Activated gamma-delta T cell treated with Interleukin-2 at 50 U/mL for 16 hours (primary cell): ENCODE measurements at places on chromosomes 12 and 14.
A peak's percentile ranks its signal among the peaks of the same experiment; 100 is the strongest.

GRCh38 chr14:52399921-52400595 is 85.9 kb downstream of the PTGER2 start:
- DNase-seq = no peak

DNA sequence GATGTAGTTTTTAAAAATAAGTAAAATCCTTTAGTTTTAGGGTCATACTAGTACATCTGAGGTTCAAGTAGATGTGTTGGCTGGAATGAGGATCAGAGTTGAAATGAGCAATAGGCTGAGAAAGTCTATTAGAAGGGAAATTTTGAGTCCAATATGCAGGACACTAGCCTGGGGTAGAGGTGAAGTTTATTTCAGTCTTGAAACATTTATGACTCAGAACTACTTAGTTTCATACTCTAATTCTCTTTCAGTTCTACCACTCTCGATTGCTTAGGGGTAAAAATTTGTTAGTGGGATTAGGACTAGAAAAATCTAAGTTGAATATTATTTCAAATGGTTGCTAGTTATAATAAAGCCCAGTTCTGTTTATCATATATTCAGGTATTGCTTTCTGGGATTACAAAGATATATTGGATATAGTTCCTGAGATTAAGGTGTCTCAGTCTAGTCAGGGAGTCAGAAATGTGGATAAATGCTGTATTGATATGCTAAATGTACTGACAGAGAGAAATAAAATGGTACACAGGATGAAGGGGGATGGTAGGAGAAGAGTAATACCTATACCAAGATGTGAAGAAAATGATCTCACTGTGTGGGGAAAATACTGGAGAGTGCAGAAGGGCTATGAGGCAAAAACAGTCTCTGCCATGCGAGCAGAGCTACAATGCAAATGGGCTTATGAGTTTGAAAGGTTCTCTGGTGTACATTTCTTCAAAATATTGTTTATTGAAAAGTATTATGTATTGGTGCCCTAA is 395.8 kb upstream of the FBXO33 start:
- no peak for DNase-seq

DNA sequence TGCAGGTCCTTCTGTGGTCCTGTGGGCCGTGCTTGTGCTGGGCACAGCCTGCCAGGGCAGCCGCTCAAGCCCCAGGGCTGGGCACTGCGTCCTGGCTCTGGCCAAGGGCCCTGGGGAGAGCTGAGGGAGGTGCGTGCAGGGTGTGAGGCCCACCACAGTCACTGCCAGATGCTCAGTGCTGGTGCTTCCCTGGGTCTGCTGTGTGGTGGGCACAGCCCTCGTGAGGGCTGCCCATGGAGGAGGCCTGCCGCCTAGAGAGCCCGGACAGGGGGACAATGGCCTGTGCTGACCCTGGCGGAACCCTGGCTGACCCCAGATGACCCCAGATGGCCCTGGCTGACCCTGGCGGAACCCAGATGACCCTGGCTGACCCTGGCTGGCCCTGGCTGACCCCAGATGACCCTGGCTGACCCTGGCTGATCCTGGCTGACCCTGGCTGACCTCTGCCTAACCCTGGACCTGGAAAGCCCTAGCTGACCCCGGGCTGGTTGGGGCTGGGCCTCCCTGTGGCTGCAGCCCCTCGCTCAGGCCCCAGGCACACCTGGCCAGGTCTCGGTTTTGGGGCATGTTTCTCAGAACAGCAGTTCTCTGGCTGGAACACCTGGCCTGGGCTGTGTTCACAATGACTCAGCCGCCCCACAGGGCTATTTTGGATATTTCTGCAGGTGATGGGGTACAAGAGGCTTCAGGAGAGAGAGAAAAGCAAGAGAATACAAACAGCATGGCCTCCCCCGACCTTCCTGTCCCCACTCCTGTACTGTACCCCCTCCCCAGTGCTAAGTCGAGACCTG is 55.4 kb downstream of the TMEM121 start:
- peak; percentile 2 for DNase-seq

DNA sequence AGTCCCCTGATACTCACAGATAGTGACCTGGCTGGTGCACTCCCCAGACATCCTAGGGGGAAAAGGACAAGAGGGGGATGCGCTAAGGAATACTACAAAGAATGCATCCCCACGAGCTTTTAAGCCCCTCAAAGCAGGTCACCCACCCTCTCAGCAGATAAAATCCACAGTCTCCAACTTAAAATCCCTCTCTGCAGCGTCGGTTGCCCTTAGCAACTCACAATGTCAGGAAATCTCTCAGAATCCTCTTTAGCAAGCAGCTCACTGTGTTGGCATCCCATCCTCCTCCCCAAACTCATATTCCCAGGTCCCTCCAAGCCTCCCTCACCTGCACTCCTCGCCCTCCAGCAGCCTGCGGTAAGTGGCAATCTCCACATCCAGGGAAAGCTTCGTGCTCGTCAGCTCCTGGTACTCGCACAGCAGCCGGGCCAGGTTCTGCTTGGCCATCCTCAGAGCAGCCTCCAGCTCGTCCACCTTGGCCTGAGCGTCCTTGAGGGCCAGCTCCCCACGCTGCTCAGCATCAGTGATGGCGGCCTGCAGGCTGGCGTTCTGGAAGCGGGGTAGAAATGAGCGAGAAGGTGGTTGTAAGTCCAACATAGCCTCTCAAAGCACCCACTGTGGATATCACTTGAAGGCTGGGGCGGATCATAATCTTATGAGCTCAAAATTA is 5.5 kb upstream of the KRT79 start:
- DNase-seq = no peak

- no peak for DNase-seq
These were observed 7.5 kb downstream of the FOXG1 start for GRCh38 chr14:28773861-28774691.

GRCh38 chr14:61476754-61477410 is 155.5 kb downstream of the PRKCH start:
- DNase-seq = peak; percentile 56

DNA sequence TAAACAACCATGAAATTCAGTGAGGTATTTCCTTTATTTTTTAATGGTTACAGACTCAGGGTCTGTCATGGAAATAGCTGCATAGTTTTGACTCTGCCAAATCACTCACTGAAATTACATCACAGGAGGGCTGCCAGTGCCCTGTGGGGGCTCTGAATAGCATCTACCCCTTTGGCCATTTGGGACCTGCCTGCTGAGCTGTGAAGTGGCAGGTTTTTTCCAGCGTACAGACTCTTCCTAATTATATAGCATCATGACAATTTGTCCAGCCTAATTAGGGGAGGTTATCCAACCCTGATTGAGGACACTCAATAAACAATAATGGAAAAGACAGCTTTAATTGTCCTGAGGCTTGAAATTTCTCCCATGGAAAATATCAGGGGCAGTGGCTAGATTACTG is 1.8 kb upstream of the COCH start:
- no peak for DNase-seq

DNA sequence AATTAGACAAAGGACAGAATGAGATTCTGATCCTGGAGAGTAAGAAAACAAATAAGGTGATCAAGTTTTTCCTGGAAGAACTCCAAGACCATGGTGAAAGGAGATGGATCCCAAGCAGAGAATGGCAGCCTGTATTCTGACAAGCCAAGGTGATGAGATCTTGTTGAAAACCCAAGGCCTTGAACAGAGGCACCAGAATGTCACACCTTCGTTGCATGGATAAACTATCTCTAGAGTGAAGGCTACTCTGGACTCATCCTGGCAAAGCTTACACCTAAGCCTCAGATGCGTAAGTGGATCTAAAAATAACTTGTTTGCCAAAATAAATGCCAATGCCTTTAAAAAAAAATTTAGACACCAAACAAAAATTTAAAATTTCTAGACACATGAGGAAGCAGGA is 605.9 kb downstream of the ETNK1 start:
- DNase-seq = no peak

DNA sequence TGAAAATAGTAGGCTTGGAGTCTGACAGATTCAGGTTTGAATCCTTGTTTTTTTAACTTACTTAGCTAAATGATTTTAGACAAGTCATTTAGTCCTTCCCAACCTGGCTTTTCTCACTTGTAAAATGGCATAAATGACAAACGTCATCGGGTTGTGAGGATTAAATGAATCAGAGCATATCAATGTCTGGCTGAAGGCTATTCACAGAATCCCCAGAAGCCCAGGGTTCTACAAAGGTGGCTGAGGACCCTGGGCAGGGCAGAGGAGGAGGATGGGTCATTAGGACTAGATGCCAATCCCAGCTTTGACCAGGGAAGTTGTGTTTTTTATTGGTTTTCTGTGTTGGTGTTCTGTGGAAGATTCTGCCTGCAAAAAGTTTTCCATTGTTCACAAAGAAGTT is 7.6 kb upstream of the PTPRB start:
- DNase-seq = no peak

GRCh38 chr12:96880220-96880619 is 26.8 kb upstream of the NEDD1 start:
- no peak for DNase-seq

- peak; percentile 19 for DNase-seq
These were observed 756 bp downstream of the TULP3 start for GRCh38 chr12:2891240-2892053.

GRCh38 chr14:76424359-76424758 is 48.4 kb downstream of the ESRRB start:
- no peak for DNase-seq

DNA sequence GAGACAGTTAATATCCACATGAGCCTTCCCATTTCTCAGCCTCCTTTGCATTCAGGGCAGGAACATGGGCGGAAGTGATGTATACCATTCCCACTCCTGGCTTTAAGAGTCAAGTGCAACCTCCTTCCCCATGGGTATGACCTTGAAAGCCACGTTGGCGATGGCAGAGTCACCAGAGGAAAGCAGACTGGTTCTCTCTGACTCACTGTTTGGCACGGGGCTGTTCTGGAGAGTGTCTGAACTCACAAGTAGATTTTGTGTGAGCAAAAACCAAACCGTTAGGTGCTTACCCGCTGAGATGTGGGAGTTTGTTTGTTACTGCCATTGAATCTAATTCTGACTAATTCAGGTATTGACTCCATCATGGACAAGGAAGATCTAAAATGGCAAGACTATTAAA is 36.7 kb upstream of the PZP start:
- no peak for DNase-seq

- DNase-seq = no peak
These were observed 168.1 kb upstream of the PARP11 start for GRCh38 chr12:4041187-4041885.

GRCh38 chr14:63224196-63224595 is 20.0 kb downstream of the RHOJ start:
- DNase-seq = no peak

GRCh38 chr12:58066296-58066695 is 124.9 kb downstream of the ATP23 start:
- DNase-seq = no peak

DNA sequence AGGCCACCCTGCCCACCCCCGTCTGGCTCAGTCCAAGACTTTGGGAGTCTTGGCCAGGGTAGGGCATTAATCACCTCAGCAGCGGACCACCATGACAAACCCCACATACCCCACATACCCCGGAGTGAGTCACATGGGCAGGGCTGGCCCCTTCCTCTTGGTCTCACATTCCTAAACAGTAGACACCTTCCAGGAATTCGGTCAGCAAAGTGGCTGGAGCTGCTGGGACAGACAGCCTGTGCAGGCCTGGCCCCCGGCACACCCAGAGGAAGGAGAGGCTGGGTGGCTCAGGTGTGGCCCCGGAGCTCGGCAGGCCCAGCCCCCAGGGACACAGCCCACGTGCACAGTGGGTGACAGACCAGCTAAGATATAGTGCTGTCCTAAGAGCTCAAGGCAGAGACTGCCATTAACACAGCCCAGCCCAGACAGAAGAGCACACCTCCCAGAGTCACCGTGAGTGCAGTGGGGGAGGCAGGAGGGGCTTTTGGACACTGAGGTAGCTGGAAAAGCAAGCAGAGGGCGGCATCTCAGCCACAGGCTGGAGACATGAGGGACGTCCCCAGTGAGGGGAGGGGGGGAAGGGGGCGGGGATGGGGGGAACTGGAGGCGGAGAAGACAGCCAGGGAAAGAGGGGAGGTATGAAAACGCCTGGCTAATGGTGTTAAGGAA is 24.0 kb downstream of the CCDC85C start:
- DNase-seq = no peak

DNA sequence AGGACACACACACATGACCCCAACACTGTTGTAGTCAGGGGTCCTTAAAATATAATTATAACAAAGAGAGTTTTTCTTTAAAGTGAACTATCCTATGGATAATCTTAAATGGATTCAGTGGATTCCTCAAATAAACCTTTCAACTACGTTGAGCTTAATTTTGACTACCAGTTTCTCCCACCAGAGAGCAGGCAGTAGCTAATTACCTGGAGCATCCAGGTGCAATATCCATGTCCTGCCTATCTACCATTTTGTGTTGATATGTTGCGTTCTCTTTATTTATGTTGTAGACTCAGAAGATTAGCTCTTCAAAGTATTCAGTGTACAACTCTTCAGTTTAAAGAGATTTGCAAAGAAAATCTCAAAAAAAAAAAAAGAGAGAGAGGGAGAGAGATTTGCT is 127.2 kb upstream of the GZMB start:
- no peak for DNase-seq

DNA sequence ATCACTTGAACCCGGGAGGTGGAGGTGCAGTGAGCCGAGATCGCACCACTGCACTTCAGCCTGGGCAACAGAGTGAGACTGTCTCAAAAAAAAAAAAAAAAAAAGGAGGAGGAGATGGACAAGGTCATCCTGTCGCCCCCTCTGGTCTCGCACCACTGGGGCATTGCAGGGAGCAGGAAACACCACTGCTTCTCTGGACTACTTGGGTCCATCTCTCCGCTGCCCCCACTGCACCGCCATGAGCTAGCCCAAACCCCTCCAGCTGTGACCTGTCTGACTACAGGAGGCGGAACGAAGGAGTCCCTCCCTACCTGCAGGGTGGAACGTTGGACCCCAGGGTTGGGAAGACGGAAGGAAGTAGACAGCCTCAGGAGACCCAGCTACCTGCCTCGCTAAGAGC is 18.2 kb upstream of the FAM222A start:
- no peak for DNase-seq

DNA sequence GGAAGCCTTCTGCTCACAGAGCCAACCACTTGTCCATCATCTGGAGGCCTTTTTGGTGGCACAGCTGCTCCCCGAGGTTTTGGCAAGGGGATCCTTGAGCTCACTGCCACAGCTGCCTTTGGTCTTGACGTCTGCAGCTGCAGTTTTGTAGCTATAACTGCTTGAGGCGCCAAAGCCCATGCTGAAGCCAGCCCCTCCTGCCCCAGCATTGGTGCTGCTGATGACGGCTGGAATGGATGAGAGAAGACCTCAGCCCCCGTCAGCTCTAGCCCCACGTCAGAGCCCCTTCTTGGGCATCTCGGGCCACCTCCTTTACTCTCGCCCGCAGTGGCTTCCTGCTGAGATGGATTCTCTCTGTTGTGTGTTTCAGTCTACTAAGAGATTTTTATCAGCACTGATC is 12.3 kb upstream of the KRT74 start:
- peak; percentile 57 for DNase-seq

GRCh38 chr12:104656383-104656782 is 199.6 kb downstream of the CHST11 start:
- DNase-seq = no peak

- DNase-seq = no peak
These were observed 61.2 kb downstream of the NOC4L start for GRCh38 chr12:132205271-132206045.

- DNase-seq = peak; percentile 78
These were observed 14.8 kb upstream of the EID3 start for GRCh38 chr12:104288635-104289274.
